ENCODE measurements at places on chromosomes 12 and 14. TPM values are rescaled to one million over a fixed set of nuclear protein-coding genes. Genes with fewer than 3 reads are reported as not detected.

DNA sequence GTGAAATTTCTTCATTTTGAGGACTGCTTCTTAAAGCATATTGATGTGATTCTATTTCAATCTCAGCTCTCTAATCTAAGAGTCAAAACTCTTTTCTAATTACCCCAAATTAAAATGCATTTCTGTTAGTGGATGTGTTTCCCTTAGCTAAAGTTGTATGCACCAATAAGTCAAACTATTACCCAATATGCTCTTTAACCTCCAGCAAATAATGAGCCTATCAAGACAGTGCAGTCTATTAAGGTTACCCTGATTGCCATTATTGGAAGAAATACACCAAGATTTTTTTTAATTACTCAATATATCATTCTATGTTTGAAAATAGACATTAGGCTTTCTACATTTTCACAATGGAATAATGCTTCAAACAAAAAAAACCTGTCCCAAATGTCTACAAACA lies 310.0 kb downstream of the BTG1 start:
- DNase-seq = no peak

DNA sequence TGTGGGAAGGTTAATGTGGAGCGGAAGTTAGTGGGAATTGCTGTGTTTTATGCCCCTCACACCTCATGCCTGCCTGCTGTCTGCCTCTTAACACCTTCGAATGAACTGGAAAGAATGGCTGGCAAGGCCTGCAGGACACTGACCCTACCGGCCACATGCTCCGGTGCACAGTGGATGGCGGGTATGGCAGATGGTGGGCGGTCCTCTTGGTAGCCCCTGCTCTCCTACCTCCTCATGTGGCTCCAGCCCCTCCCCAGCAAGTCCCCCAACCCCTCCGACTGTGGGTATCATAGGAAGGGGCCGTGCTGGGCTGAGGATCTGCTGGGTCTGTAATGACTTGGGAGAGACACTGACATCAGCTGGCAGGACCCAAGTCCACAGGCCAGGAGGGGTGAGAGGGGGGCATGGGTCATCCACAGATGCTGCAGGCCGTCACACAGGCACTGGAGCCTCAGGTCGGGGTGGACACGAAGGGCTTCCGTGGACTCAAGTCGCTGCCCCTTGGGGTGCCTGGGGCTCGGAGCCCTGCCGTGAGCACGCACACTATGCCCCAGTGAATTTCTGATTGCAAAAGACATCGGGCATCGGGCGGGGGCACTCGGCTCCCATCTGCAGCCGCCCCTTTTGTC lies 77.4 kb downstream of the KIF26A start:
- no peak for DNase-seq

DNA sequence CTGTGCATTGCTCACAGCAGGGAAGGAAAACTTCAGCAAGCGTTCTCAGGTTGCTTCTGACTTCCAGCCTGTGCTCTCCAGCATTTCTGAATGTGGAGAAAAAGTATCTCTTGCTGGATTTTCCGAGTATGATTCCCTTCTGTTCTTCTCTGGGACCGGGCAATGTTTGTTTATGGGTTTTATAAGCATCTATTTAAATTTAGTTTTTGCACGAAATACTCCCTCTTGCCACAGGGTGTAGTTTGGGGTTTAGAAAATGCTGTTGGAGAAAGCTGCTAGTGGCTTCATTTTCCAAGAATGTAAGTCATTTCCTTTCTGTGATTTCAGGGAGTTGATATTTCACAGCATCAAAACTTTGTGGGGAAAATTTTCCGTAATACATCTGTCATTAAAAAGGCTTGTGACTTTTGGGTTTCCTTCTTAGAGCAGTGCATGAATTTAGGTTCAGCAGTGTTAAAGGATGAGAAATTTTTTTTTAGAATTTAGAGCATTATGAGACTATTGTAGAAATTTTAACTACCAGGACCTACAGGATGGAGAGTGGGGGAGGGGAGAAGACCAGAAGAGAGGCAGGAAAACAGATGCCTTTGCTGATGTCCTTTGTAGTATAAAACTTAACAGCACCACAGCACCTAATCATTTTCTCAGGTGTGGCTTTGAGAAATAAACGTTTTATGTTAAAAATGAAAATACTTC lies 1.5 kb downstream of the FRMD6 start:
- DNase-seq = no peak

DNA sequence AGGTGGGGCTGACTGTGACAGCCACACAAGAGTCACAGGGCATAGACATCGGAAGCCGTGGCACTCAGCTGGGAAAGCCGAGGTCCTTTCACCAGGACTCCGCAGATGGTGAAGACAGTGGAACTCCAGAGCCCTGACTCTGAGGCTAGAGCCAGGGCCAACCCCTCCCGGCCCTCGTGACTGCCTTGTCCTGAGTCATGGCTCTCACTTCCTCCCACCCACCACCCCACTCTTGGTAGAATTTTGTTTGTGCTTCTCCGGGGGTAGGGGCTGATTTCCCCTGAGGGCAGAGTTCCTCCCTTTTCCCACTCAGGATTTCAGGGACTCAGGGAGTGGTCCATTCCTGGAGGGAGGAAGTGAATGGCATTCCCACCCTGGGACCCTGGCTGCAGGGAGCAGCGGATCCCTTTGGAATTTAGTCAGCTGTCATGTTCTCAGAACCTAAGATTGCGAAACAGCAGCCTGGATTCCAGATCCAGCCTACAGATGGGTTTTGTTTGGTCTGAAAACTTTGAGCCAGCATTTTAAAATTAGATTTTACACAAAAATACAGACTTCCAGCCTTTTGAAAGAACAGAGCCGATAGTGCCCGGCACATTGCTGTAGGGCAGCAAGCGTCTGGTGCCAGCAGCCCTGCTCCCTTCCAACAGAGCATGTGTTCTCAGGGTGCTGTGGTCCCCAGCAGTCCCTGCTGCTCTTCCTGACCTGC lies 50.7 kb downstream of the TPCN1 start:
- DNase-seq = no peak

DNA sequence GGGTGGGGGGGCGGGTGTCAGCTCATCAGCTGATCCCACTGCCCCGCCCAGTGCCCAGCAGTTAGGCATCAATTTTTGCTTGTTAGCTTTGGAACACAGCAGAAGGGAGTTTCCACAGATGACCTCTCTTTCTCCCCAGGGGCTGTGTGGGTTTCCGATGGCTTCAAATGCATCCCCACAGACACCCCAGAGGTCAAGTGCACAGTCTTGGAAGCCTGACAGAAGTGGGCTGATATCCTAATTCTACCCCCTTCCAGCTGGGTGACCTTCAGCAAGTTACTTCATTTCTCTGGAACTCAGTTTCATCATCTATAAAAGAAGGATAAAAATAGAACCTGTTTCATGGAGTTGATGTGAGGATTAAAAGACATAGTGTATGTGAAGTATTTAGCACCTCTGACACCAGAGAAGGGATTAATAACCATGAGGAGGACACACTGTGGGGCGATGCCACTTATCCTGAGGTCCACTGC lies 22.0 kb downstream of the TTC9 start:
- no peak for DNase-seq

DNA sequence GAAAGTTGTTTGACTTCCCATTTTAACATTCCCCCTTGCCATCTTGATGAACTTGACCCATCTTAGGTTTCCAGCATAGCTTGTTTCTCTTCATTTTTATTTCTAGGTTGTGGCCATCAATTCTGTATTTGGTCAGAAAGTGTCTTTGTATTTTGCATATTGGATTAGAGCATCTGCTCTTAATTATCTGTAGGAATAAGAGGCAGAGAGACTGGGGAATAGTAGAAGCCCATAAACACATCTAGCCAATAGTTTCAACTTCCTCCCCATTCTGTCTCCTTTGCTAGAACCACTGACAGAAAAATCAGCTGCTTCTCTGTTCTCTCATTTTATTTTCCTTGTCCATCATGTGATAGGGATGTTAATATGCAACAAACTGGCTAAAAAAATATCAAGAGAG lies 8.2 kb downstream of the SOCS2 start:
- DNase-seq = no peak

- no peak for DNase-seq
These were observed 4.3 kb upstream of the BDKRB1 start for GRCh38 chr14:96251656-96252155.

DNA sequence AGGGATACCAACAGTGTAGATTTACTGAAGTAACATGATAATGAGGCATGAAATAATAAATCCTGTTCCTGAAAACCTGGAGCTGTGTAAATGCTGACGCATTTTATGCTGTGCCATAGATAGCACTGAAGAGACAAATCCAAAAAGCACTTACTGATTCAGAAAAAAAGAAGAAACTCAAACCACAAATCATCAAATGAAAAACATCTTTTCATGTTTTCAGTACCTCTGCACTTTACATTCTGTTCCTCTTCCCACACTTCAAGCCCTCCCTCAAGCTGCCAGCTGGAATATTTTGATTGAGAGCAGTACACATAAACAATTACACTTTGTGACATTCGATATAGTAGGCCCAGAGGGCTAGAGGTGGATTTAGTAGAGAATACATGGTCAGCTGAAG lies 362.3 kb downstream of the NAV3 start:
- DNase-seq = no peak

GRCh38 chr12:54392485-54393206 lies 8.1 kb upstream of the ZNF385A start:
- DNase-seq = no peak

DNA sequence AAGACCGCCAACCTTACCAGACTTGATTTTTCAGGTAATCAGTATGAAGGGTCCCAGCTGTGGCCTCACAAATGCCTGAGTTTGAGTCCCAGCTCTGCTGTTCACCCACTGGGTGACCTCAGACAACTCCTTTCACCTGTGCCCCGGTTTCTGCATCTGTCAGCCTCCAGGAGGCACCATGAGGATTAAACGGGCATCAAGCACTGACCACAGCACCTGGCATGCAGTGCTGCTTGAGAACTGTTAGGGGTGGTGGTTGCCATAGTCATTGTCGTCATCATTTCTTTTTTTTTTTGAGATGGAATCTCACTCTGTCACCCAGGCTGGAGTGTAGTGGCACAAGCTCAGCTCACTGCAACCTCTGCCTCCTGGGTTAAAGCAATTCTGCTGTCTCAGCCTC lies 57.9 kb downstream of the PHETA1 start:
- no peak for DNase-seq

DNA sequence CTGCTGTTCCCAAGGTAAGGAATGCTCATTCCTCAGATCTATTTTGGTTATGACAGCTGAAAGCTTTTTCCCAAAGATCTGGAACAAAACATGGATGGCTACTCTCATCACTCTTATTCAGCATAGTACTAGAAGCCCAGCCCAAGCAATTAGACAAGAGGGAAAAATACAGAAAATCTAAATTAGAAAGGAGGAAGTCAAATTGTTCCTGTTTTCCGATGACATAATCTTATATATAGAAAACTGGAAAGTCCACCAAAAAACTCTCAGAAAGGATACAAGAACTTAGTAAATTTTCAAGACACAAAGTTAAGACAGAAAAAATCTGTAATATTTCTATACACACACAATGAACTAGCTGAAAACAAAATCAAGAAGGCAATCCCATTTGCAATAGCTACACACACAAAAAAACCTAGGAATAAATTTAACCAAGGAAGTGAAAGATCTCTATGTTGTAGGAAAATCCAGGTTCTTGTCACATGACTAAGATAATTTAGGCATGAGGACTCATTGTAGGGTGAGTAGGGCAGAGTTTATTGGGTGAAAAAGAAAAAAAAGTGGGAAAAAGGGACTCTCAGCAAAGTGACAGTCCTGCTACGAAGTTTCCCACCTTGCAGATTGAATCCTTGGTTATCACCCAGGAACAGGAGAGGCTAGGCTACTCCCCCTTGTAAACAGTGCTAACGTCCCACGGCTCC lies 28.6 kb upstream of the KLRB1 start:
- no peak for DNase-seq

- no peak for DNase-seq
These were observed 71.9 kb downstream of the RESF1 start for GRCh38 chr12:32031109-32031508.

GRCh38 chr14:24954037-24954699 lies 95.8 kb downstream of the STXBP6 start:
- no peak for DNase-seq

GRCh38 chr12:18898470-18898869 lies 160.6 kb downstream of the CAPZA3 start:
- DNase-seq = no peak

- DNase-seq = no peak
These were observed 28.4 kb downstream of the STK38L start for GRCh38 chr12:27272373-27273028.

- DNase-seq = no peak
These were observed 39.4 kb downstream of the ADGRD1 start for GRCh38 chr12:130992979-130993538.

- DNase-seq = no peak
These were observed 12.3 kb downstream of the TRPV4 start for GRCh38 chr12:109820816-109821381.

DNA sequence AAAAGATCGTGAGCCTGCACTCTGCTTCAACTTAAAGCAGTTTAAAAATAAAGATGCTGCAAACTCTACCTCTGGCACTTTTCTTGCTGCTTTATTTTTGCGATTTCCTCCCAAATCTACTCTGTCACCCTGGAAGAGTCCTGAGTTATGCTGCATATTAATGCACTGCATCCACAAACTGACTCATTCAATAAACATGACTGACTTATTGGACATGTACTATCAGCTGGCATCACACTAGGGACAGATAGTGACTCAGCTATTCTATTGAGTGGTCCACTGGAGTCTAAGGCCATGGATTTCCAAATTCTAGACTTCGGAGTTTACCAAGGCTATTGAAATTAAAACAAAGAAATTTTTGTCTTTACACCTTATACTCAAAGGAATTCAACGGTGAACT lies 90.7 kb upstream of the PTPRR start:
- no peak for DNase-seq

GRCh38 chr14:36383767-36384431 lies 63.5 kb upstream of the MBIP start:
- DNase-seq = no peak

GRCh38 chr12:79512068-79512467 lies 178.7 kb downstream of the PAWR start:
- DNase-seq = no peak

WSCD2 gene
- not detected for total RNA-seq

IGFBP6 gene
- total RNA-seq = 0.49 TPM

CISTR gene
- total RNA-seq = not detected

PROX2 gene
- total RNA-seq = not detected

SMIM41 gene
- total RNA-seq = not detected

PRH2 gene
- total RNA-seq = not detected

CPNE6 gene
- not detected for total RNA-seq

VDR gene
- 1.6 TPM for total RNA-seq

ANKRD33 gene
- total RNA-seq = not detected

WNT1 gene
- 2.7 TPM for total RNA-seq

CIROP gene
- total RNA-seq = not detected

NPFF gene
- total RNA-seq = not detected

IL23A gene
- 25.2 TPM for total RNA-seq

Measured in CD4-positive, alpha-beta T cell (primary cell).